Neuronal stem cell (in vitro differentiated cells): ENCODE measurements at places on chromosomes 11 and 22.

DNA sequence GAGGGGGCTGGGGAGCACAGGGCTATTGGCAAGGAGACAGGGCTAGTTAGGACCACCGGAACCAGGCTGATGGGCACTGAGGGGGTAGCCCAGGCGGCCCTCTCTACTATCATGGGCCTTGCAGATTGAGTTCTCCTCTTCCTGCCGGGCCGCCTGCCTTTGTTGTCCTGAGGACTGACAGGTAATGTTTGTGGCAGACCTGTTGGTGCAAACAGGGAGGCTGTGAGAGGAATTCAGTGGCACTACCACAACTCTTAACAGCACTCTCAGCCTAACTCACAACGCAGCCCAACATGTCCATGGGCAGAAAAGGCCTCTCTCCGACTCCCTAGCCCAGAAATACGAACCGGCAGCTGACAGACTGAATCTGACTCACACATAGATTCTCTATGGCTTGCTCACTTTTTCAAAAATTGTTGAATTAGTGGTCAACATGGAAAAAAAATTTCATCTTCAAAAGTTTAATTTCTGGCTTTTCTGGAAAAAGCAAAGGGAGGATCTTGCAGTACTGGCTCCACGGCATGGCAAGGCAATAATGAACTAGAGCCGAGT, 11.4 kb downstream of the KCNJ5 start:
- H3K36me3 ChIP-seq = no peaks in the 10 kb centered on the region
- H3K4me1 ChIP-seq = peaks cover 16% of the 10 kb centered on the region
- no peak overlapping the region for H3K4me3 ChIP-seq
- no peak overlapping the region for H3K27ac ChIP-seq
- peaks cover 50% of the 10 kb centered on the region for H3K27me3 ChIP-seq

- H3K4me1 ChIP-seq = no peaks in the 10 kb centered on the region
- H3K36me3 ChIP-seq = no peaks in the 10 kb centered on the region
- H3K27me3 ChIP-seq = no peaks in the 10 kb centered on the region
- peak overlapping the region; percentile 40 for H3K4me3 ChIP-seq
These were observed 4747.7 kb upstream of the OR11H1 start for GRCh38 chr22:10780281-10780680.

- peak overlapping the region; percentile 81 for H3K4me3 ChIP-seq
- H3K4me1 ChIP-seq = peaks cover 3% of the 10 kb centered on the region
- H3K27ac ChIP-seq = peak overlapping the region; percentile 99
- DNase-seq = peak; percentile 73
- H3K36me3 ChIP-seq = no peaks in the 10 kb centered on the region
- no peaks in the 10 kb centered on the region for H3K27me3 ChIP-seq
These were observed 631 bp downstream of the PHF21A start for GRCh38 chr11:46120346-46121300.

- no peak overlapping the region for H3K27ac ChIP-seq
- no peak overlapping the region for H3K4me3 ChIP-seq
- no peaks in the 10 kb centered on the region for H3K27me3 ChIP-seq
These were observed 37.2 kb upstream of the MOB2 start for GRCh38 chr11:1523779-1524178.

- H3K27me3 ChIP-seq = no peaks in the 10 kb centered on the region
- no peak for DNase-seq
- no peaks in the 10 kb centered on the region for H3K4me1 ChIP-seq
- H3K4me3 ChIP-seq = no peak overlapping the region
These were observed 235.9 kb downstream of the CNTN5 start for GRCh38 chr11:99256614-99257013.

- no peak for DNase-seq
- H3K27ac ChIP-seq = no peak overlapping the region
- peaks cover 9% of the 10 kb centered on the region for H3K4me1 ChIP-seq
- no peaks in the 10 kb centered on the region for H3K27me3 ChIP-seq
- no peaks in the 10 kb centered on the region for H3K36me3 ChIP-seq
These were observed 46.6 kb upstream of the RCN1 start for GRCh38 chr11:32044158-32044863.

DNA sequence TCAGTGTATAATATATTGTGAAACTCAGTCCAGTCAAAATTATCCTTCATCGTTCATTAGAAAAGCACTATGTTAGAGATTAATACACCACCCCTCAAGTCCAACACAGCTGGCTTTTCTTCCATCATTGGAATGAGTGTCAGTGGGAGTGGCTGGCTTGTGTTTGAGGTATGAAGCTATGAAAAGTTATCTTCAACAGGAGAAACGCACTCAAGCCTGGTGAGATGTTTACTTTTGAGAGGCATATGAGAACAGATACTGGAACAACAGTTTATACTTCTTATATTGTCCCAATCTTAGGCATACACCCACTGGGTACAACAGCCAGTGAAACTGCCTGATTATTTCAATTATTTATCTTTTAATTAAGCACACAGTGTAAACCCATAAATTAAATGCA, 34.3 kb downstream of the PLEKHB1 start:
- H3K4me3 ChIP-seq = no peak overlapping the region
- no peak for DNase-seq
- H3K4me1 ChIP-seq = no peaks in the 10 kb centered on the region
- no peaks in the 10 kb centered on the region for H3K27me3 ChIP-seq

DNA sequence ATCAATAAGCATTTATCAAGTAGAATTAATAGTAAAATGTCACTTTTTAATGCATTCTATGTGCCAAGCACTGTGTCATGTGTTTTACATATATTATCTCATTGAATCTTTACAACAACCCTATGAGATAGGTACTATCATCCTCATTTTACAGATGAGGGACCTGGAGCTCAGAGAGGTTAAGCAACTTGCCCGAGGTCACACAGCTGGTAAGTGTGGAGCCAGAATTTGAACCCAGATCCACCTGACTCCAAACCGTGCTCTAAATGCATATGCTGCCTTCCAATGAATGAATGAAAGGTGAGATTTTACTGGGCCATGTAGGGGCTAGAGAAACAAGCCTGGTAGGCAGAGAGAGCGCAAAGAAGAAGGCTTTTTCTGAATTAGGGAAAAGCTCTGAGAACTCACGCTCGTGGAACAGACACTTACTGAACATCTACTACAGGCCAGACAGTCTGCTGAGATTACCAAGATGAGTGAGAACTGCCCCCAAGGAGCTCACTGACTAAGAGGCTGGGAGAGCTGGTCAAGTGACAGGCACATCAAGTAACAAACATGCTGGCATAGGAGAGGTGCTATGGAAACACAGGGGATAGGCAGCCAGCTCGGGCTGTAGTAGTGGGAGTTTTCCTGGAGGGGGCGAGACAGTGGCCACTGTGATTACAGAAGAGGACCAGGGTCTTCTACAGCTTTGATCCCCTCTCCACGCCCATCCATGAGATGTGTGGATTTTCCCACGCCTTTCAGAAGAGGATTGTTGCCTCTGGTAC, 4.4 kb downstream of the ABCG4 start:
- H3K36me3 ChIP-seq = no peaks in the 10 kb centered on the region
- peaks cover 3% of the 10 kb centered on the region for H3K4me1 ChIP-seq
- H3K27ac ChIP-seq = no peak overlapping the region
- no peak overlapping the region for H3K4me3 ChIP-seq

DNA sequence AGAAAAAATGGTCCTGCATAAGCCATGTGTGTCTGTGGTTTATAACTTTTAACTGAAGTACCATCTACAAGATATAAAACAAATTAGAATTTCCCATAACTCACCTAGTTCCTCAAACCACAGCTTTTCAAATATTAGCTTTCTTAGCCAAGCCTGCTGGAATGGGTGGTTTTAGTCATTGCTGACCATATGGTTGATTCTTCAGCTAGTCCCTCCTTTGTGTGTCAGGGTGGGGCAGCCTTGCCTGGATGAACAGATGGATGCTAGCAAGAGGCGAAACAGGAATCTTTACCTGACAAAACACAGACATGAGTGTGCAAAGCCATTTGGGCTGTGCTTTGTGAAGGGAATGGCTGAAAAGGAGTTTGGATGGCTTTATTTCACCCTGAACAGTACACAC, 6.9 kb upstream of the B3GNT6 start:
- H3K36me3 ChIP-seq = no peaks in the 10 kb centered on the region
- H3K4me1 ChIP-seq = no peaks in the 10 kb centered on the region
- no peak overlapping the region for H3K27ac ChIP-seq
- H3K27me3 ChIP-seq = no peaks in the 10 kb centered on the region

- no peak for DNase-seq
- H3K36me3 ChIP-seq = no peaks in the 10 kb centered on the region
These were observed 64.2 kb downstream of the RAB30 start for GRCh38 chr11:83007477-83007876.

GRCh38 chr22:42837556-42837955, 19.5 kb downstream of the ARFGAP3 start:
- H3K36me3 ChIP-seq = peaks cover 78% of the 10 kb centered on the region
- no peaks in the 10 kb centered on the region for H3K4me1 ChIP-seq
- H3K27ac ChIP-seq = no peak overlapping the region
- no peaks in the 10 kb centered on the region for H3K27me3 ChIP-seq

- H3K27me3 ChIP-seq = no peaks in the 10 kb centered on the region
- H3K4me1 ChIP-seq = no peaks in the 10 kb centered on the region
- H3K4me3 ChIP-seq = no peak overlapping the region
- H3K36me3 ChIP-seq = no peaks in the 10 kb centered on the region
These were observed 133.5 kb downstream of the CD44 start for GRCh38 chr11:35272391-35272902.

DNA sequence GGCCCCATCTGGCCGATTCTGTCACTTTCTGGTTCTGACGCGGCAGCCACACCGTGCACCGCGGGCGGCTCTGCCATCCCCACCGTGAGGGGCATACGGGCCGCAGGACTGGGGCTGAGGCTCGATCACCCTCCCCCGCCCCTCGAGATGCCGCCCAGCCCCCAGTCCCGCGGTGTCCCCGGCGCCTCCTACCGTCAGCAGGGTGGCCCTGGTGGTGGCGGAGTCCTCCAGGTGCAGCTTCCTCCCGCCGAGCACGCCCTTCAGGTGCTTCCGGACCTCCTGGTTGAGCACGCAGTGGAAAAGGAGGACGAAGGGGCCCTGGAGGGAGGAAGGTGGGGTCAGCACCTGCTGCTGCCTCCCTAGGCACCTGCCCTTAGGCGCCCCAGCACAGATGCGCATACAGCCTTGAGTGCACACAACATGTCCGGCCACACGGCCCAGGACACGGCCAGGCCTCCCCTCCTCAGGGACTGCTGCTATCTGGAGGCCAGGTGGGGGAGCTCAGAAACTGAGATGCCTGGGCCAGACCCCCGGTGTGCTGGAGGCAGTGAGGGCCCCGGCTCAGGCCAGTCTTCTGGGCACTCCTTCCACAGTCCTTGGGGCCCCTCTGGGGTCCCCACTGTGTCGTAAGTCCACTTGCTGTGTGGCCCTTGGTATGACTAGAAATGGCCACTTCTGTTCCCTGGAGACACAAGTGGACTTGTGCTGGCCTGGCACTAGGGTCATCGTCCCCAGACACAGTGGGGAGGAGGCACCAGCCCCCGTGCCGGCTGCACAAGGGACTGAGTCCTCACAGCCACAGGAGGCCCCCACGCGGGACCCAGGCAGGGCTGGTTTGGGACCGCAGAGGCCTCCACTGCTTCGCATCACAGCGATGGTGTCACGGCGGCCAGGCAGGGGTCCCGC, 31.5 kb downstream of the TRMU start:
- peaks cover 31% of the 10 kb centered on the region for H3K36me3 ChIP-seq
- H3K4me1 ChIP-seq = peaks cover 5% of the 10 kb centered on the region
- DNase-seq = no peak
- H3K27ac ChIP-seq = no peak overlapping the region
- no peak overlapping the region for H3K4me3 ChIP-seq

GRCh38 chr11:103294516-103294915, 185.3 kb downstream of the DYNC2H1 start:
- peaks cover 9% of the 10 kb centered on the region for H3K36me3 ChIP-seq
- no peak for DNase-seq
- H3K27me3 ChIP-seq = no peaks in the 10 kb centered on the region
- no peak overlapping the region for H3K4me3 ChIP-seq

DNA sequence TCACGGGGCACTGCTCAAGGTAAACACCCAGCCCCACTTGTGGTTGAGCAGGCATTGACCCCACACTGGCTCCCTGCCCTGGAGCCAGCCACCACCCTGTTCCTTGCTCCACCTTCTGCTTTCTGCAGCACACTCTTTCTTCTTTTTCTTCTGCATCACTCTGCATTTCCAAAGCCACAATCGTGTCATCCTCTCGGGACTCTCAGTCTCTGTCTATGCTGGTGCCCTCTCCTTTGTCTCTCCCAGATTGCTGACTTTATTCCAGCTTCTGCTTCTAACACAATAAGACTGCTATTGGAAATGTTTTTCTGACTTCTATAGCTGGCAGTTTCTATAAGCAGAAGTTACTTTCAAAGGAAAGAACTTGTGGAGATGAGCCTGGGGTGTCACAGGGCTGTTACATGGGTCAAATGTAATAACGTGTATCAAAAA, 14.4 kb downstream of the GRAP2 start:
- no peak overlapping the region for H3K4me3 ChIP-seq
- no peak overlapping the region for H3K27ac ChIP-seq
- no peak for DNase-seq
- no peaks in the 10 kb centered on the region for H3K27me3 ChIP-seq

DNA sequence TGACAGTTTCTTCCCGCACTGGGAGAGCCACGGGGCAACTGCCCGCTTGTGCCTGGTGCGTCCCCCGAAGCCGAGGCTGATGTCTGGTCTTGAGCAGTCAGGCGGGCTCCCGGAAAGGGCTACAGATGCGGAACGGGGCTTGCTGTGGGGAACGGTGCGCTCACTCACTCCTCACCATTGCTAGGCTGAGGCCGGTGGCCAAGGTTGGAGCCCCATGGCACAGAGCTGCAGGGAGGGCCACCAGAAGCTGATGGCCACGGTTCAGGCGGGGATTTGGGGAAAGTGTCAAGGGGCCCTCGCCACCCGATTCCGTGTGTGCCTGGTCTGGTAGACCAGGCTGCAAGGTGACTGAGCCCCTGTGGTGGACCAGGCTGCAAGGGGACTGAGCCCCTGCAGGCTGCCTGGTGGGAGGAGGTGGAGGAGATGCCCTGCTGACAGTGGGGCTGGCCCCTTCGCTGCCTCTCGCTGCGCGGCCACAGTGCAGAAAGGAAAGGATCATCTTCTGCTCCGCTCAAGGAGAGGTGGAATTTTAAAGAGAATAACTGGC, 1315.8 kb downstream of the BRD1 start:
- H3K27me3 ChIP-seq = no peaks in the 10 kb centered on the region
- H3K4me1 ChIP-seq = peaks cover 5% of the 10 kb centered on the region
- H3K36me3 ChIP-seq = no peaks in the 10 kb centered on the region
- no peak overlapping the region for H3K27ac ChIP-seq
- DNase-seq = no peak
- H3K4me3 ChIP-seq = no peak overlapping the region

DNA sequence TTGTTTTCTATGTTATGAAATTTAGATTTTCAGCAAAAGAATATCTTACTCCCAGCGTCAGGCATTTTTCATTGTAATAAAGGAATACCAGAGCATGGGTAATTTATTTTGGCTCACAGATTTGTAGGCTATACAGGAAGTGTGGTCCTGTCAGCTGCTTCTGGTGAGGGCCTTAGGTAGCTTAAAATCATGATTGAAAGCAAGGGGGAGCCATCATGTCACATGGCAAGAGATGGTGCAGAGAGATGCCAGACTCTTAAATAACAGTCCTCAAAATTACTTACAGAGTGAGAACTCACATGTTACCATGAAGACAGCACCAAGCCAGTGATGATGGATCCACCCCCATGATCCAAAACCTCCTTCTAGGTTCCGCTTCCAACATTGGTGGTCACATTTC, 825.0 kb upstream of the CHORDC1 start:
- no peaks in the 10 kb centered on the region for H3K4me1 ChIP-seq
- H3K27me3 ChIP-seq = no peaks in the 10 kb centered on the region
- H3K27ac ChIP-seq = no peak overlapping the region
- H3K4me3 ChIP-seq = no peak overlapping the region
- no peaks in the 10 kb centered on the region for H3K36me3 ChIP-seq
